ENCODE measurements at places on chromosomes 4 and X. TPM values are rescaled to one million over a fixed set of nuclear protein-coding genes. Genes with fewer than 3 reads are reported as not detected.

- no peaks in the 10 kb centered on the region for H3K27me3 ChIP-seq
- no peaks in the 10 kb centered on the region for H3K4me1 ChIP-seq
- H3K27ac ChIP-seq: no peak overlapping the region
- no peak overlapping the region for H3K4me3 ChIP-seq
- no peaks in the 10 kb centered on the region for H3K36me3 ChIP-seq
- DNase-seq: no peak
Measured at GRCh38 chr4:140213749-140214148, 59.8 kb upstream of the MAML3 start.

- H3K36me3 ChIP-seq: no peaks in the 10 kb centered on the region
- H3K27ac ChIP-seq: no peak overlapping the region
- no peak for DNase-seq
- no peaks in the 10 kb centered on the region for H3K4me1 ChIP-seq
Measured at GRCh38 chr4:76459291-76459723, 24.3 kb downstream of the SHROOM3 start.

GRCh38 chr4:4666693-4667621 is 125.1 kb upstream of the STX18 start:
- H3K4me1 ChIP-seq: no peaks in the 10 kb centered on the region
- no peak overlapping the region for H3K27ac ChIP-seq
- no peaks in the 10 kb centered on the region for H3K36me3 ChIP-seq

CRMP1 gene
- not detected for polyA plus RNA-seq

AKAP4 gene
- polyA plus RNA-seq: not detected

GLRA2 gene
- polyA plus RNA-seq: not detected

Measured in CD14-positive monocyte (primary cell).